ENCODE measurements at places on chromosomes 6 and 20. TPM values are rescaled to one million over a fixed set of nuclear protein-coding genes. Genes with fewer than 3 reads are reported as not detected.

OR12D2 gene
- not detected for total RNA-seq

DNA sequence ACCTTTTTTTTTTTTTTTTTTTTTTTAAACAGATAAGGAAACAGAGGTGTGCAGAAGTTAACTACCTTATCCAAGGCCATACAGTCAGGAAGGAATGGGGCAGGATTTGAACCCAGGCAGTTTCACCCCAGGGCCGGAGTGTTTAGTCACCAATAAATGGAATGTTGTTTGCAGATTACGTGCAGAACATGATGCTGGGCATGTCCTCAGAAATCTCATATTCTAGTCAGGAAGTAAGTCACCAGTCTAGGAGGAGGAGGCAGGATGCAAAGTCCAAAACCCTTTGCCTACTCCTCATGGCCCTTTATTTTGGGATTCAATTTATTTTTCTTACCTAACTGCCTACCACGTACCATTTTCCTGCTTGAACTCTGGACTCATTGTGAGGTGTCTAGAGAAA is 57.1 kb upstream of the LRRC1 start:
- H3K4me3 ChIP-seq = no peak overlapping the region
- no peaks in the 10 kb centered on the region for H3K36me3 ChIP-seq
- no peak for DNase-seq
- H3K4me1 ChIP-seq = peaks cover 7% of the 10 kb centered on the region

DNA sequence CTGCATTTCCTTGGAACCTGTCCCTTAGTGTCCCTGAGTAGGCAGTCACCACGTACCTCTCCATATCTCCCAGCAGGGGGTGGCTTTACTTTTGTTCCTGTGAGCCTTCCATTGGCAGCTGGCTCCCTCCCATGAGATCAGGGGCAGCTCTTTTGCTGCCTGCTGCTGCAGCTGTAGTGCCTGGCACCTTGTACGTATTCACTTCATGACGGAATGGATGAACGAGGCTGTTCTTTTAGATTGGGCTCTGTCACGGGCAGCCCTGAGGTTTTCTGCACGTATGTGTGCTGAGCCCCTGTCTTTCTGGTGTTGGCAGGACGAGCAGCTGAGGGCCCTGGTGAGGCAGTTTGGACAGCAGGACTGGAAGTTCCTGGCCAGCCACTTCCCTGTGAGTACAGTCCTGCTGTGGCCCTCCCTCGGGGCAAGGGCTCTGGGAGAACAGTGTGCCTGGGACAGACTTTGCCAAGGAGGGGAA is 14.6 kb downstream of the MYBL2 start:
- no peak overlapping the region for H3K27ac ChIP-seq
- no peaks in the 10 kb centered on the region for H3K27me3 ChIP-seq
- no peak for DNase-seq
- no peaks in the 10 kb centered on the region for H3K4me1 ChIP-seq
- no peaks in the 10 kb centered on the region for H3K36me3 ChIP-seq

GRCh38 chr20:57259121-57259937 is 7.1 kb downstream of the BMP7 start:
- H3K36me3 ChIP-seq = no peaks in the 10 kb centered on the region
- H3K27me3 ChIP-seq = peaks cover 78% of the 10 kb centered on the region
- no peak overlapping the region for H3K4me3 ChIP-seq
- H3K4me1 ChIP-seq = no peaks in the 10 kb centered on the region
- H3K27ac ChIP-seq = no peak overlapping the region

DNA sequence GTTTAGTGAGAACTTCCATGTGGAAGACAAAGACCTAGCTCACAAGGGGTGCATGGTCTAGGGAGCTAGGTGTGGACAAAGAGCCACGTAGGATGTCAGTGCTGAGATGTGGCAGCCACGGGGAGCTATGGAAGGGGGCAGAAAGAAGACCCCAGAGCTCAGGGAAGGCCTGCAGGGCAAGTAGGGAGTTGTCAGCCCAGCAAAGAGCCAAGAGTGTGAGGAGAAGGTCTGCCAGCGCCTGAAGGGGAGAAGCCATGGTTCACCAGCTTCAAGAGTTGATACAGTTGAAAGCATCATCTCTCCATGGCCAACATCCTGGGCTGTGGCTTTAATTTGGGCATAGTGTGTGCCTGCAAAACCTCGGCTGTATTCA is 95.6 kb downstream of the CDH26 start:
- DNase-seq = no peak
- H3K4me3 ChIP-seq = no peak overlapping the region
- H3K36me3 ChIP-seq = no peaks in the 10 kb centered on the region
- H3K27me3 ChIP-seq = no peaks in the 10 kb centered on the region
